ENCODE measurements at places on chromosomes 5 and 9.

GRCh38 chr9:36866840-36867239 is 167.2 kb downstream of the PAX5 start:
- peak; percentile 58 for DNase-seq

DNA sequence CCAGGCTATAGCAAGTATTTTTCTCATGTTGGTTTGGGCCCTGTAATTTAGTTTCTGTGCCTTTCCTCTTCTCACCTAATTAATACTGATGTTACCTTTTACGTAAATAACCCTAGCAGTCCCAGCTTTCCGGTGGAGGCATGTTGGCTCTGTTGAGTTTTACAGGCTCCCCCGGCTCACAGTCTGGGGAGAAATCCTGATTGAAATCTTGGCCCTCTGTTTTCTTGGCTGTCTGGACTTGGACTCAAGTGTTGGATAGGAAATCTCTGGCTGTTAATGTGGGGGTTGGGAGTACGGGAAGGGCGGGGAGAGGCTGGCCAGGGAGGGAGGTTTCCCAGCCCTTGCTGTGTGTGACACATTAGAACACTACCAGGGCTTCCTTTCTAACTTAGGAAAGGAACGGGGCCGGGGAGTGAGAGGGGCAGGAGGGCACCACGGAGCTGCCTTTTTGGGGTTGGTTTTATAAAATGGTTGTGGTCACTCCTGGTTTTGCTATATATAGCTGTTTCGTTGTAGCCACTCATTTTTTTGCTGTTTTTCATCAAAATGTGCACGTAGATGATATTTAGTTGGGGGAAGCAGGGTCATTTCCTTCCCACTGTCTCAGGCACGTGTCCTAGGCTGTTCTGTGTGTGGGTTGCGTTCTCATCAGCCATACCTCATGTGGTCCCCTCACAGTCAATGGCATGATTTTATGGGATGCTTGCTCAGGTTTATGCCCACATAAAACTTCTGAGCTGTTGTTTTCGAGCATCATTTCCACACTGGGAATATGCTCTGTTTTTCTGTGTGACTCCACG is 11.0 kb downstream of the TRIO start:
- DNase-seq, result no peak

GRCh38 chr9:20621471-20622329 is 599 bp downstream of the MLLT3 start:
- DNase-seq, result peak; percentile 62

- DNase-seq, result peak; percentile 89
Measured at GRCh38 chr5:73215891-73216610, 43.1 kb downstream of the TMEM174 start.

- DNase-seq, result no peak
Measured at GRCh38 chr9:20990867-20991266, 40.6 kb downstream of the HACD4 start.

GRCh38 chr5:137750436-137750835 is 3.7 kb downstream of the HNRNPA0 start:
- no peak for DNase-seq

- no peak for DNase-seq
Measured at GRCh38 chr9:105299190-105299854, 54.9 kb downstream of the SLC44A1 start.

DNA sequence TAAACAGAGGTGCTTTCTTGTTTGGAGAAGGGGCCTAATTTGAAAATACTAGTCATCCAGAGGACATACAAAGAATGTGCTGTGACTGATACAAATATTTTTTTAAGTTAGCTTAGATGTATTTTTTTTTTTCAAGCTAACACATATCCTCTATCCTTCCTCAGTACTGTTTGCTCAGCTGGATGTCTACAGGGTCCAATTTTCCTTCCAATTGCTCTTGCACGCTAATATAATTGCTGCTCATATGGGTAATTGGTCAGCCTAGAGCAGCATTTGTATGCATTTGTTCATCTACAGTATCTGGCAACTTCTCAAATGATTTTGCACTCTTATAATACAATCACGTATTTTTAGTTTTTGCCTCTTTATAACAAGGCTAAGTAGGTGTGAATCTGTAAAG is 84.7 kb downstream of the ZDHHC21 start:
- no peak for DNase-seq

DNA sequence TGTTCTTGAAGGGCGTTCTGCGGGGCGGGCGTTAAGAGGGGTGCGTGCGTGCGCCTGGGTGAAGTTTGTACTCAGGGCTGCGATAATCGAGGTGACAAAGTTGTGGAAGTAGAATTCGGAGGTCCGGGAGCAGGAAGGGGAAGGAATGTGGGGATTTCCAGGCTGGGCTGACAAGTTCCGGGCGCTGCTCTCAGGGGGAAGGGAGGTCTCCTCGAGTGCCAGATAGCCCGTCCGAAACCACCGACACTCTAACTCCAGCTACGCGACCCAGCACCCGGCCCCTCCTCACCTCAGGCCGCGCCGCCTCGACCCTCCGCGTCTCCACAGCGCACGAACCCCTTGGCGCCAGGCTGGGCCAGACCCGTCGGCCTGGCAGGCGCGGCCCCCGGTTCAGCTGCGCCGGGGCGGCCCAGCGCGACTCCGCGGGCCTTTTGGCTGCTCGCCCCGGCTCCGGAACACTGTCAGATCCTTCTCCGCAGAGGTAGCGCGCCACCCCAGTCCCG is at the start of gene IL6ST:
TSS of gene IL6ST (minus strand) at position 469 of the 503 bp plus-strand sequence. CDS start 18,685 bp downstream, outside the sequence.
- peak; percentile 45 for DNase-seq

GRCh38 chr5:128469912-128470311 is 68.1 kb downstream of the FBN2 start:
- DNase-seq, result no peak

- DNase-seq, result no peak
Measured at GRCh38 chr5:95841914-95842812, 19.6 kb upstream of the GLRX start.

DNA sequence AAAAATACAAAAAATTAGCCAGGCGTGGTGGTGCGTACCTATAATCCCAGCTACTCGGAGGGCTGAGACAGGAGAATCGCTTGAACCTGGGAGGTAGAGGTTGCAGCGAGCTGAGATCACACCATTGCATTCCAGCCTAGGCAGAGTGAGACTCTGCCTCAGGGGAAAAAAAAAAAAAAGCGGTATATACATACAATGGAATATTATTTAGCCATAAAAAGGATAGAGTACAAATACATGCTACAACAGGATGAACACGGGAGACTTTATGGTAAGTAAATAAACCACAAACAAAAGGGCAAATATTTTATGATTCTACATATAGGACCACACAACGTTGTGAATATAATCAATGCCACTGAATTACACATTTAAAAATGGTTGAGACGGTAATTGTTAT is 5.2 kb downstream of the UBTD2 start:
- no peak for DNase-seq

DNA sequence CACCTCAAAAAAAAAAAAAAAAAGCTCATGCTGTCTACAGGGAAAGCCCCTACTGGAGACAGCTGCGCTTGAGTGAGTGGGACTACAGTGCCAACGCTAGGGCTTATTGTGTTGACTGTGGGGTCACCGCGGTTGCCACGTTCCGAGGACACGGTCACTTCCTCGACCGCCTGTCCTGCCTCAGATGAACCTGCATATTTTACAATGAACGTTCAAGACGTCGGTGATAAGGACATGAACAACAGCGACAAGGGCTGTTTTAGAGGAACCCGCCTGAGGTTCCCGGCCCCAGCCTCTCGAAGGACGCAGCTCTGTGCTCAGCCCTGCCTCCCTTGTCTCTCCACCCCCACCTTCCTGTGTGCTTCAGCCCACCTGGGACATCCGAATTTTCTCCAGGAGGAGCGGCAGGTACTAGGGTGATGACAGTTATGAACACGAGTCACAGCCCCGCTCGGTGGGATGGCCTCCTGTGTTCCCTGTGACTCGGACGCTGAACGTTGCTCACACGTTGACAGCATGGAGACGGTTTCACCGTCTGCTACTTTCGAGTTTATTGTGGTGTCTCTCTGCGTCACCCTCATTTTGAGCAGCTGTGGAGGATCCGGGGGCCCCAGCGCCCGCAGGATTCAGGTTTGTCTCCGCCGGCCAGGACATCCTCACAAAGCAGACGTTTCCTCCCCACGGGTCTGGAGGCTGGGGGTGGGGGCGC is 11.3 kb upstream of the DIPK1B start:
- DNase-seq, result no peak

GRCh38 chr5:150692276-150692675 is 8.6 kb downstream of the RBM22 start:
- no peak for DNase-seq
